Activated CD4-positive, CD25-positive, alpha-beta regulatory T cell treated with anti-CD3 and anti-CD28 coated beads, Interleukin-2, amount 50 U/mL, for 72 hours (primary cell): ENCODE measurements at places on chromosomes 6 and 20.

DNA sequence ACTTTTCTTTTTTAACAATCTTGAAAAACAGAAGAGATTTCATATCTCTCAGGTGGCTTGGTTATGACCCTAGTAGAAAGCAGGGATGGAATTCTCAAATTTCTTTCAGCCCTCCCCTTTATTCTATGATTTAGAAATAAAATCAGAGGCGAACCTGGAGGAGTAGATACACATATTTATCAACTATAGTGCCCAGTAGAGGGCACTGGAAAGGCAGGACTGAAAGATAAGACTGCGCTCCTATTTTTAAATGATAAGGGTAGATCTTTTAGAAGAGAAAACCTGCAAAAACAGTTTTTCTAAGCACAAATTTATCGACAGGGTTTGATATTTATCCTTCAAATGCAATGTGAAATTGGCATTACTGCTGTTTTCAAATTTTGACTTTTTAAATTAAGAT is 1296.6 kb downstream of the EPHA7 start:
- no peak for DNase-seq

GRCh38 chr6:7214468-7214867 is 98.5 kb downstream of the SSR1 start:
- DNase-seq, result no peak

GRCh38 chr6:99592900-99593299 is 13.7 kb upstream of the PRDM13 start:
- no peak for DNase-seq

DNA sequence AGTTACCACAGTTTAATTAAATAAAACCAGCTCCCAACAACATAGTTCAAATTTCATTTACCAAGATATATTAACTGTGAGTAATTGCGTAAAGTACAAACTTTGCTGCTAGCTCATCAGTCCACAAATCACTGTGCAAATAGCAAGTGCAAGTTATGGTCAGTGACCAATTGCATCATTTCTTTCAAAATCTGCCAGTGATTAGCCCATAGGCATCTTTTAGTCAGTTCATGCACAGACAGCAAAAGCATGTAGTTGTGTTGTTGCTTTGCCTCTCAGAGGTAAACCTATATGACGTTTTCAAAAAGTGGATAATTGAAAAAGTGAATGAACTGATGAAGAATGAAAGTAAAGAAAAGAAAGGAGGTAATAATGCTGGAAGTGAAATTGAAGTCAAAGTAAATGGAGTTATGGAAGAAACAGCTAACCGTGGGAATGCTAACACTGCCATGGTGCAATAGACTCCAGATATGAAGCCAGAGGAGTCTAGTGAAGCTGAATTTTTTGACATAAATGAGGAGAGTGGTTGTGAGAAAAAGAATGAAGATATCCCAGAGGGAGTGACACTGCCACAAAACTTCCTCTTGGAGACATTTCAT is 36.5 kb downstream of the ENPP1 start:
- DNase-seq, result no peak

DNA sequence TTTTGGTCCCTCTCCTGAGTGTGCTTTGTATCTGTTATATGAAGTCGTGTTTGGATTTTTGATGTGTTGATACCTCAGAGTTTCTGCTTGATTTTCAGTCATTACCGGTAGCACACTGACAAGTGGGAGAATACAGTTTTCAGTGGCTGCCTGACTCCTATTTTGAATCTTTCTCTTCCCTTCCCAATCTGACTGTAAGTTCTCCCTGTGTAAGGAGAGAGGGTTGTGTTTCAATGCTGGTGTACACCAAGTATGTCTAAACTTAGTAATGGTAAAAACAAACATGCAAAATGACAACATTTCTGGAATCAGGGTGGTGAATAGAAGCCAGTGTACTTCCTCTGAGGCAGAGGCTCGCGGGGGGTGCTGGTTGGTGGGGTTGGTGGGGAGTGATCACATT is 103.4 kb downstream of the HIVEP1 start:
- DNase-seq, result no peak

- no peak for DNase-seq
Measured at GRCh38 chr6:46772762-46773161, 20.4 kb upstream of the MEP1A start.

- no peak for DNase-seq
Measured at GRCh38 chr6:91697010-91697695, 1110.3 kb upstream of the MAP3K7 start.

DNA sequence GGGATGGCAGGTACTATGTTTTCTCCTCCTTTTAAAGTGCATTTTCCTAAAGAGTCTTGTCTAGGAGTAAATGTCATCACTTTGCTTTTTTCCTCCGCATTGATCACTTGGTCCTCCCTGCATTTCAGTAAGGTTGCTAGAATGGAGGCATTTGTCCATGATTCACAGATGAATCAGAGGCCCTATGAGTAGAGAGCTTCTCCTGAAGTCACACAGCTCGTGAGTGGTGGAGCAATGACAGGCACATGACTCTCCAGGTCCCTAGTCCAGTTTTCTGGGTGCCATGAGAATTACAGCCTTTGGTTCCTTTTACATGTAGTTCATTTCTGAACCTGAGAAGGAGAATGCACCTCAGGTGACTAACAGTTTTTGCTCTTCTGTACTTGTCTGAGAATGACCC is 50.5 kb downstream of the HLA-A start:
- DNase-seq, result no peak

DNA sequence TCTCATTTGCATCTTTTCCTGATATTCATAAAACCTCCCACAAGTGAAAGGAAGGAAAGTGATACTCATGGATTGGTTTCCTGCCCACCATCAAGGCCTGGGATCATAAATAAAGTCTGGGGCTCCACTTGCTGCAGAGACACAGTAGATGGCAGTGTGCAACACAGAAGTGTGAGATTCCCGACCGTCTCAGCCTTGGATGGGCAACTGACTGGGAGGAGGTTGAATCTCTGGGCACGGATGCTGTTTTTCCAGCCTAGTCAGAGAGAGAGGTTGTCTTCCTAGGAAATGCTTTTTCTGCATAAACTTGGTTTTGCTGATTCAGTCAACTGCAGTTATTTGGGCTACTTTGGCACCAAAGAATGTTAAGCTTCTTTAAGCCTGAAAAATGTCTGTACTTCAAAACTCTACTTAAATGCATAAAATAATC is 9.9 kb upstream of the RFPL4B start:
- no peak for DNase-seq
